ENCODE measurements at places on chromosomes 3 and 15.

DNA sequence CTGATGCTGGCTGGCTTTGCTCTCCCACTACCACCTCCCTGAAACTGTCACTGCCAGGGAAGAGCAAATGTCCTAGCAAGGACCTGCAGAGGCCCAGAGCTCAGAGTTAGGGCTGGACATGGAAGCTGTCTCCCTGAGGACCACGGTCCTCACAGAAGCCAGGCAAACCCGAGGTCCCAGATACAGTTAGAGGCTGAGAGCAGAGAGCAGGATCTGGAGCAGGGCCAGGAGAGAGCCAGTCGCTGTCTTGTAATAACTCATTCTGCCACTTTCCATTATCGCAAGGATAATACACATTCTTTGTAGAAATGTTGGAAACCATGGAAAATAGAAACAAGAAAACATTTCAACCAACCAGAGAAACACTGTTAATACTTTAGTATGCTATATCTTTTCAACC, 10.1 kb downstream of the GHSR start:
- no peak for DNase-seq

GRCh38 chr3:103873021-103873420, 1438.2 kb downstream of the ZPLD1 start:
- DNase-seq = peak; percentile 2

DNA sequence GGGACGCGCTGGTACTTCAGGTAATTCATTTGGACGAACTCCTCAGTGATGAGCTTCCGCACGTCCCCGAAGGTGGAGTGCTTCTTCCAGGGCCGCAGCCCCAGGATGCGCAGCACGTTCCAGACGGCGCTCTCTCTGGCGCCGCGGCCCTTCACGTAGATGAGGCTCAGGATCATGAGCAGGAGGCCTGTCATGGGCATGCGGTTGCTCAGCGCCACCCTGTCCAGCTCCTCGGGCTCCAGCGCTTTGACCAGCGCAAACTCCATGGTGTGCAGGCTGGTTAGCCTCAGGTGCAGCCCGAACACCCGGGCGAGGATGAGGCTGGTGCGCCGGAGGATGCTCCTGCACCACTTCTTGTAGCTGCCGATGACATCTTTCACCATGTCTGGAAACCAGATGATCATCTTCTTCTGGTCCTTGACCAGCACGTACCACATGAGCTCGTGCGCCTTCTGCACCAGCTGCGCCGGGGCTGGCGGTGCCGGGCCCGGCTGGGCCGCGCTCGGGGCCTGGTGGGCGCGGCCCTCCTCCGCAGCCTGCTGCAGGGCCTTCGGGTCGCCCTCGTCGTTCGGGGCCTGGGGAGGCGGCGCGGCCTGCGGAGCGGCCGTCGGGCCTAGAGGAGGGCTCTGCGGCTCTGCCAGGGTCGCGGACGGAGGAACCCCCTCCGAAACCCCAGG, 501 bp downstream of the NDN start:
- peak; percentile 13 for DNase-seq

DNA sequence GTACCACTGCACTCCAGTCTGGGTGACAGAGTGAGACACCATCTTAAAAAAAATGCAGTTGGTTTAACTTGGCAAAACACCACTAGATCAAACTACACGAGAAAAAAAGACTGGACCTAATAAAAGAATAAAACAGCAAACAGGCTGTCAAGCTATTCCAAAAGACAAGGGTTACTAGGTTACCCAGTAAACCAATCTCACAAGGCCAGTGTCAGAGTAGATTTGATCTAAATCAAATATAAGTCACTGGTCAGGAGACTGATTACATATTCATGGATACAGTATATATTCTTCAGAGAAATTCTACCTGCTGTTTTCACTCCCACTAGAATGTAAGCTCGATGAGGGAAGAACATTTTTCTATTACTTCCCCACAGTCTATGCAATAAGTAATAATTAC, 2.5 kb upstream of the GANC start:
- no peak for DNase-seq

DNA sequence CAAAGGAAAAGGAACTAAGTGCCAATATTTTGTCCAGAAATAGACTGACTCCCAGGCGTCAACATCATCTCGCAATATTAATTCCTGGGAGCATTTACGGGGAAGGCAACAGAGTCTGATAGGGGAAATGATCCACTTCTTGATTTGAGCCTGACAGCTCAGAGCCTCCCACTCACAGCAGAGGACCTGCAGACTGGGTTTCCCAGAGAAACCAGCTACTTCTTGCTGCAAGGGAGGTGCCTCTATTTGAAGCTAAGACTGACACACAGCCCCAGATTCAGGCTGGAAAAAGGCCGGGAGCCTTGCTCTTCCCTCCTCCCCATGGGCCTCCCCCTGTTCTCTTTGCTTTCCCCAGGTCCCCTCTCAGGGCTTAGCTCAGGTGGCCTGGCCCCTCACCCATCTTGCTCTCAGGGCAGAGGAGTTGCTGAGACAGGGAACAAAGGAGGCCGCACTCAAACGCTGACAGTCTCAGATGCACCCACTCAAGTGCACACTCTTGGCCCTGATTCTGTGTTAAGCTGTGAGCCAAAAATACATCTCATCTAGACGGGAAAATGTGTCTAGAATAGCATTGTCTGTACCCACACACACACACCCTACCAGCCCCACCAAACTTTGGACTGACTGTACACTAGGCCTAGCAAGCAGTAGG, 49.8 kb upstream of the DCLK3 start:
- no peak for DNase-seq

- DNase-seq = no peak
These were observed 547 bp upstream of the PCCB start for GRCh38 chr3:136249593-136249992.

DNA sequence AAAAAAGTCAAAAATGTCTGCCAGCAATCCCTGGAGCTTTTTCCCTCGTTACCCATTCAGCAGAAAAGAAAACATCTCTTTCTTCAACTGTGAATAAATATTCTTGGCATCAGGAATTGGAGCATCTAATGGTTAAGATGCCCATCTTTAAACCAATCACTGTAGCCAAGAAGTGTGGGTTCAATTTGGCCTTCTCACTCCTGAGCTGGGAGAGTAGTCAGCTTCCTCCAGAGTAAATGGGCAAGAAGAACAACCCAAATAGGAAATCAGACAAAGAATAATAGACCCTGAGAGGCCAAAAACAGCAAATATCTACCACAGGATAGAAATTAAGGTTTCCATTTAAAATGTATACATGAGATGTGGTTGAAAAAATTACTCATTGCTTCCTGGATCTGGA, 508.0 kb upstream of the MDFIC2 start:
- no peak for DNase-seq

GRCh38 chr15:70026991-70027390, 70.7 kb downstream of the TLE3 start:
- DNase-seq = no peak

- DNase-seq = no peak
These were observed 142.4 kb upstream of the TLE3 start for GRCh38 chr15:70240082-70240481.

DNA sequence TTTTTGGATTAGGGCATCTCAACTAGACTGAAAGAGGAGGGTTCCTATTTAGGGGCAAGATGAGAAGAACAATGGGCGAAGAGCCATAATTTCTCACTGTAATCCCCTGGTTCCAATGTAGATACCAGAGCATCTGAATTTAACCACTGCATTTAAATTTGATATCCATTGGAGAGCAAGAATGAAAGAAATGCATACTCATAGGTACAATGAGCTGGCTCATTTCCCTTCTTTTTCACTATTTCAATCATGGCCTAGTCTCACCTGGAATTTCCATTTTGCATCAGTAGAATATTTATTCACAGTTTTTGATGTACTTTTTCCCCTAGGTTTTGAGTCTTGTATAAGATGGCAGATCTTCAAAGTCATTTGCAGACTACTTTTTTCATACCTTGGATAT, 13.8 kb downstream of the EPHB1 start:
- no peak for DNase-seq

GRCh38 chr15:79977431-79978054, 6.5 kb upstream of the BCL2A1 start:
- no peak for DNase-seq
